ENCODE measurements at places on chromosomes 6 and 20.

DNA sequence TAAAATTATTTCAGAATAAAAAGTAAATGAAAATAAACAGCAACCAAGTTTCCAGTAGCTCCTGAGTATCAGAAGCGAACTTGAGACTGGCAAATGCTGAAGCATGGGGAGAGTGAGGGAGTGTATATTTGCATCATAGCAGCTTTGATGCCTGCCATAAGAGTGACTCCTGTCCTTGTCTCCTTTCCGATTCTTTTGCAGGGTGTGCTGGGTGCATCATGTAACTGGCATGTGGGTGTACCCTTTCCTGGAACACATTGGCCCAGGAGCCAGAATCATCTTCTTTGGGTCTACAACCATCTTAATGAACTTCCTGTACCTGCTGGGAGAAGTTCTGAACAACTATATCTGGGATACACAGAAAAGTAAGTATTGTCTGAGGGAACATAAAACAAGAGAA is 117.4 kb downstream of the ADAT2 start:
- no peak for DNase-seq

DNA sequence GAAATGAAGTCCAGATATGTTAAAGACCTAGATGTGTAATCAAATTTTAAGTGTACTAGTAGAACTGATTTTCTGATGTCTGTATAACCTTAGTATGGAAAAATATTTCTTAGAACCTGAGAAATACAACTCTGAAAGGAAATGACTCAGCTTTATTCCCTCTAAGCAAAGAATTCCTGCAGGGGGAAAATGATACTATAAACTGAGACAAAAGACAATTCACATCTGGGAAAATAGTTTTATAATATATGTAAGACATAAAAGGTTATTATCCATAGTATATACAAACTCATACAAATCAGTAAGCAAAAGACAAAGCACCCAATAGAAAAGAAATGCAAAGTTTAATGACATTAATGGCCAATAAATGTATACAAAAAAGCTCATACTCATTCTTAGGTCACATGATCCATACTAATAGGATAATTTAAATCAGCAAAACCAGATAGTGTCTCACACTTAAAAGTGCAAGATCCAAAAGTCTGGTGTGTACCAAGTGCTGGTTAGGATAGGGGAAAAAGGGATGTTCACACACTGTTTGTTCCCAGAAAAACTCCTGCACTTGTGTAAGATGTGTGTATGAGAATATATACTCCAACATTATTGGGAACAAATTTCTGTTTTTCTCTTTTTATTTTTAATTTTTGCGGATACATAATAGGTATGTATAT is 22.6 kb downstream of the RNF217 start:
- no peak for DNase-seq

DNA sequence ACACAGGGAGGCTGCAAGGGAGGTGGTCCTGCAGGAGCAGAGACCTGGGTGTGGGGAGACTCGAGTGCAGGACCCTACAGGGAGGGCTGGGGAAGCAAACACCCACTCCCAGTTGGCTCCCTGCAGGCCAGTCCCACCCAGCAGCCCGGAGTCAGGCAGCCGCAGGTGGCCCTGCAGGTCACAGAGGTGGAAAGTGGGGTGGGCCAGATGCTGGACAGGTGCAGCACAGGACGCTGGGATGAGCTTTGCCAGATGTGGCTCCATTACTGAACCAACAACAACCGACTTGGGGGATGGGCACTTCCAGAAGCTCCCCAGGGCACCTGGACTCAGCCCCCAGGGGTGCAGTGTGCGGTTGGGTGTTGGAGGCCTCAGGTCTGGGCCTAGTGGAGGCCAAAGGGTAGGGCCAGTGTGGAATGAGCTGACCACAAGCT is 26.6 kb upstream of the MYT1 start:
- no peak for DNase-seq

DNA sequence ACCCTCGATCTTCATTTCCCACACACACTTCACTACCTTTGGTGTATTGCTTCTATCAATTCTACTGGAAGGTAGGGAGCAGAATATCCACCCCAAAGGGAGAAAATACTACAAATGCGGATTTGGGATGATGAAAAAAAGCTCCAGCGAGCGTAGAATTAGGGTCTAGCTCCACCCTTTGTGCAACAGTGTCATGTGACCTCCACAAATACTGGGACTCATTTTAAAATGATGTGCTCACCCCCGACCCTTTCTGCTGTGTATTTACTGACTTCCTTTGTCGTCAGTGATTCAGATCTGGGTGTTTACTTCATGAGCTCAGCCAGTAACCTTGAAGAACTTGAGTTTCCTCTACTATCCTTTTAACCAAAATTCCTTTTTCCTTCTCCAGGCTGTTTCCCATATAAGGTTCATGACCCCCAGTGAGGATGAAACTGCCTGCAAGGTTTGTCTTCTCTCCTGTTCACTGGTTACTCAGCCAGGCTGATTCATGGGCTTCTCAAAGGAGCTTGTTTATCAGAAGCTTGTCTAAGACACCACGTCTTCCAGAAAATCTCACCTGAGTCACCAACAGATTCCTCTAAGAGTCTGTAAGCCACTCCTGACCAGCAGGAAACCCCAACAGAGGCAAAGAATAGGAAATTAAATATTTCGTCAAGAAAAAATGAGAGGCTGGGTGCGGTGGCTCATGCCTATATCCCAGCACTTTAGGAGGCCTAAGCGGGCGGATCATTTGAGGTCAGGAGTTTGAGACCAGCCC is 39.6 kb upstream of the PAX1 start:
- no peak for DNase-seq

DNA sequence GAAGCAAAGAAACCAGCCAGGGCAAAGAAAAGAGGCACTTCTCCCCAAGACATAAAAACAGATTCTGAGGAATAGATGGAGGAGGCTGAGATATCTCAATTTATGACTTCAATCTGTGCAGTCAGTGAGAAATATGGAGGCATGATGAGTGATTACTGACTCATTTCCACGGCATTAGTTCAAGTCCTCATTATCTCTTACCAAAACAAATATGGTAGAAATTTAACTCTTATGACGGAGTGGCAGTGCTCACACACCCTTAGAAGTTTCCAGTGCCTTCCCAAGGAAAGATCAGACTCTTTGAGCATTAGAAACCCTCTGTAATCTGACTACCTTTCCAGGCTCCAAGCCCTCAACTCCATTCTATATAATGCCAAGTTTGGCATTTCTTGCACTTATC is 364.1 kb downstream of the ARHGAP18 start:
- no peak for DNase-seq

GRCh38 chr6:8624665-8625064 is 189.3 kb upstream of the SLC35B3 start:
- DNase-seq = no peak

- DNase-seq = no peak
Observed at GRCh38 chr6:141421378-141421777, 711.3 kb upstream of the GJE1 start.

DNA sequence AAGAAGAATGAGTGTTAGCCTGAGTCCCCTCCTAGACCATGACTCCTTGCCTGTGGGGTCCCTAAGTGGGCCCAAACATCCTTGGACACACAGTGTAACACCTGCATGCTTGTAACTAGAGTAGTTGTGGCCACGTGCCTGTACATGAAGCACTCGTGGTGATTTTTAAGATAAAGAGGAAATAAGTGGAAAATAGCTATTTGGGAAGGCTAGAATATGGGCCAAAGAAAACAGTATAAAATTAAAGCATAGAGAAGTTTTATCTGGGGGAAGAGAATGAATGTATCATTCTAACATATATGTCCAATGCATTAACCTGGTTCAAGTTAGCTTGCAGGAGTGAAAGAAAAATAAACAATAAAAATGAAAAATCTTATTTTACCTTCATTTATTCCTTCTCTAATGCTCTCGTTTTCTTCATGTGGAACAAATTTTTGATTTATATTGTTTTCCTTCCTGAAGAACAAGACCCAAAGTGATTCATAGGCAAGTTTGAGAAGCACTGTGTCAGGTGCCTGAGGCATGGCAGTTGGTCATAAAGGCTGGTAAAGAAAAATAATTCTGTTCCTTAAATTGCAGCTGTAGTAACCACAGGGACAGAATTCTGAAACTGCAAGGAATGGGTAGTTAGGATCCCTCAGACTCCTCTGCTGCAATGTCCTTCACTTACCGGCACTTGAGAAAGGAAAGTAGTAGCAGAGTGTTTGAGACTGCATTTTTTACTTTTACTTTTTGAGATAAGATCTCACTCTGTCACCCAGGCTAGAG is 8.5 kb upstream of the CST3 start:
- no peak for DNase-seq

DNA sequence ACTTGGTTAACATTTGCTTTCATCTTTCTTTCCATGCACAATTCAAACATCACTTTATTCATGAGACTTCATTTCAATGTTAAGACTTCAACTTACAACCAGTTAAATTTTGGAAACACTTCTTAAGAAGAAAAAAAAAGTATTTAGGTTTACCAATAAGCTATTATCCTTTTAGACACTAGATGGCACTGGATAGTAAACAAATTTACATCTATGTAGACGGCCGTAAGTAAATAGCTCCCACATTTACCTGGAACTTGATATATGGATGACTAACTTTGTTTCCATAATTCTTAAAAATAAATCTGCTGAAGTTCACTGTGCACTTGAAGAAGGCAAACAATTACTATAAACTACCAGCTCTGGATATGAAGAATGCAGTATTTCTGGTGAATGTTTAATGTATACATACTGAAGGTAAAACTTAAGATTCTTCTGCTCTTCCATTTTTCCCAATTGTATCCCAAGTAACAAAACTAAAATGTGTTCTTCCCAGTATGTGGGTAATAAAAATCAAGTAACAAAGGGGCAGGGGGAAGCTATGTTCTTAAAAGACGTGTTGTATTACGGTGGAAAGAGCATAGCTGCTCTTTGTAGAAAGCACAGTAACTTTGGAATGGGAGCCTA is 130.6 kb upstream of the C6orf118 start:
- peak; percentile 53 for DNase-seq

GRCh38 chr20:6492271-6493055 is 275.0 kb upstream of the BMP2 start:
- DNase-seq = no peak

DNA sequence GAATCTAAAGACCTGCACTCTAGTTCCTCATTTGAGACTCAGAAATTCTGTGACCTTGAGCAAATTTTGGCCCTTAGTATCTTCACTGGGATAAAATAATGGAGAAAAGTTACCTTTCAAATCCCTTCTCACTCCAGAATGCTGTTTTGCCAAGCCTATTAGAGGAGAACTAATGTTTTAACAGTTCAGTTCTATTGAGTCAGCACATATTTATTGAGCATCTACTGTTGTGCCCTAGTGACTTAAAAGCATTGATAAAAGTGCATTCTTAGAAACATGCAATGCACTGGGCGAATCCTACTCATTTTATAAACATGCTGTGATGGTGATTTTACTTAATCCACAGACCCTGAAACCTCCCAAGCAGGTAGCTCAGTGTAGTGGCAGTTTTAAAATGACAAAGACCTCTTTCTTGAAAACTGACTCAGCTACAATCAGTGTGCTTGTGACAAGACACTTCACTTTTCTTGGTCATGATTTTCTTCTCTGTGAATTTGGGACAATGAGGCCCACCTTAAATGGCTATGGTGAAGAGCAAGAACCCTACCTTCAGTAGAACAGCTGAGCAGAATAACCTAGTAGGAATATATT is 312.0 kb downstream of the ALDH8A1 start:
- no peak for DNase-seq

- no peak for DNase-seq
Observed at GRCh38 chr20:60117065-60117464, 158.8 kb downstream of the CDH26 start.

DNA sequence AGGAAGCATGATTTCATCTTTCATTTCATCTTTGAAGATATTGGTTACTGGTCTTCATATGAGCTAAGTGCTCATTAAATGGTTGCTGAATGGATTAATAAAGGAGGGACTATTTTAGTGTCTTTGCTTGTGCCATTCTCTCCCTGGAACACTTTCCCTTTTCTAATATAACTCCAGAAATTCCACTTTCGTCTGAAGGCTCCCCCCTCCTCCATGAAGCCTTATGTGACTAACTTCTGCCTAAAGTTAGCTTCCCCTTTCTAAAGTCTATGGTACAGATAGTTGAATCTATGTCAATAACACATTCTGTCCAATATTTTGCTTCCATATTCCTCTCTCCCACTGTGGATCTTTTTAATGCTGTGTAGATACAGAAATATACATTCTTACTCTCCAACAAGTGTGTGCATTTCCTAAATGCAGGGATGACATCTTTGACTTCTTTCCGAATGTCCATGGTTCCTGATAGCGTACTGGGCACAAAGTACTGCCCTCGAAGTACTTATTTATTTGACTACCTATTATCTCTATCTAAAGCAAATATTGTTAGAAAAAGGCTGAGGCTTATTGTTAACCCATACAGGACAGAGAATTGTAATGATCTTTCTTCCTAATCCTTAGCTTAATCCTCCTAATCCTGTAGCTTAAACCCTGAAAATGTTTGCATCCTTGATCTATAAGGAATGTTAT is 84.7 kb upstream of the ELOVL5 start:
- peak; percentile 63 for DNase-seq

DNA sequence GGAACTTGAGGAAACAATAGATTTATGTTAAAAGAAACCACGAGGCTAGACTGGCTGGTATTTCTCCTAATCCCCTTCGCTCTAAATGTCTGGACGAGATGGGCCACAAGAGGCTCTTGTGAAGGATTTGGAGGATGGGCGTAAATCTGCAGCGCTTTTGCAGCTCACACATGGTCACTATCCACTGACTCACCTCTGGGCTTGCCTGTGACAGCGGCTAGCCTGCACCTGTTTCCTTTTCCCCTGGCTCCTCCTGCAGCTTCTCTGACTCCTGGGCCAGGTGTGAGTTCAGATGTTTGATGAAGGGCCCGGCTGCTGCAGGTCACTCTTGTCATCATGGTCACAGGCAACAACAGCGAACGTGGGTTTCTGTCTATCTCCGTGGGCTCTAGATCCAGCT is 629.4 kb downstream of the CBLN4 start:
- no peak for DNase-seq

DNA sequence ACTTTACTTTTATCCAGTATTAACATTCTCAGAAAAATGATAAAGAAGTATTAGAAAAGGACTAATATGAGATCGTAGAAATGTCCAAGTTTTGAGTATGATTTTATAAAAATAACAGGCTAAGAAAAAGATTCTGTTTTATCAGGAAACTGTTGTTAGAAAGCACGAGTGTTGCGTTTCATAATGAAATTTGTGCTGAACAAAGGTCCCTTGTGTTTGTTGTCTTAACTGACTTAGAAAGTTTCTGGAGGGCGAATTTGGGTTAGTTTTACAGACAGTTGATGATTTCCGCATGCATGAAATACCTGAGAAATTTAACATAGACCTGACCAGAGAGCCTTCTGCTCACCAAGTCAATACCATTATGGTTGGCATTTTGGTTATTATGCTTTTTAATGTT is 136.0 kb downstream of the FNDC1 start:
- DNase-seq = no peak

DNA sequence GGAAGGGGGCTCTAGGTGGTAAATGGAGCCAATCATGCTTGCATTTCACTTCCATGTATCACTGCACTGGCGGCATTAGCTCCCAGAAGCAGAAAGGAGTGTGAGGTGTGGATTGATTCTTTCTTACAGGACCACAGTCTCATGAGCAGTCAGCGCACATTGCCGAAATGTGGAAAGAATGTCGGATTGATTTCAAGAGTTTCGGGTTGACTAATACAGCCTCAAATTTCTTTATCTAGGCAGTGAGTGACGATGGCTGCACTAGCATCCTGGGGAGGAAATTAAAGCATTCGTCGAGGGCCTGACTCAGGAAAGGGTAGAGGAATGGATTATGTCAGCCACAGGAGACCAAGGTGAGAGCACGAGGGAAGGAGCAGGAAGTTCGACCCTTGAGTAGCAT is 222.8 kb upstream of the CDYL start:
- DNase-seq = no peak

- DNase-seq = no peak
Observed at GRCh38 chr6:158043586-158044524, 62.2 kb downstream of the SYNJ2 start.

All from NCI-H510A treated with DMSO at 0.1 percent for 48 hours (cell line).